ENCODE measurements at places on chromosomes 6 and 20. TPM values are rescaled to one million over a fixed set of nuclear protein-coding genes. Genes with fewer than 3 reads are reported as not detected.

GRCh38 chr6:139250296-139251044 is 41.3 kb downstream of the TXLNB start:
- H3K4me3 ChIP-seq: no peak overlapping the region
- no peaks in the 10 kb centered on the region for H3K36me3 ChIP-seq
- H3K27me3 ChIP-seq: no peaks in the 10 kb centered on the region
- H3K4me1 ChIP-seq: peaks cover 4% of the 10 kb centered on the region
- no peak for DNase-seq

- H3K36me3 ChIP-seq: no peaks in the 10 kb centered on the region
- DNase-seq: no peak
- no peak overlapping the region for H3K27ac ChIP-seq
Observed at GRCh38 chr6:163603395-163603794, 188.9 kb downstream of the QKI start.

DNA sequence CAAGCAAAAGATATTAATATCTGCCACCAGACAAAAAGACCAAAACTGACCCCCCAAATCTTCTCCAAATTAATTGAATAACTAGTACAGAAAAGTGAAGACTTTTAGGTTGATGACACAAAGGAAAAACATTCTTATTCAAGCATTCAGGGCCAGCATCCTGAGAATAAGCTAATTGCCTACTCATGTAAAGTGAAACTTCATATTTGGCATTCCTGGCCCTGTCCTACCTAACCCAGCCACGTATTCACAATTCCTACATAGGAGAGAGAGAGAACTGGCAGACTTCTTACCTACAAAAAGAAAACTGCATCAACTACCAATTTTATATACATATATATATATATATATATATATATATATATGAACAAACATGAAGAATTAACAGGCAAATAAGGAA is 4.9 kb upstream of the ASCC3 start:
- H3K36me3 ChIP-seq: no peaks in the 10 kb centered on the region
- no peaks in the 10 kb centered on the region for H3K27me3 ChIP-seq
- DNase-seq: no peak

- no peaks in the 10 kb centered on the region for H3K36me3 ChIP-seq
- H3K4me3 ChIP-seq: no peak overlapping the region
- H3K27ac ChIP-seq: no peak overlapping the region
Observed at GRCh38 chr6:51678905-51679620, 408.4 kb downstream of the PKHD1 start.

- H3K27ac ChIP-seq: no peak overlapping the region
- peaks cover 2% of the 10 kb centered on the region for H3K36me3 ChIP-seq
- no peaks in the 10 kb centered on the region for H3K27me3 ChIP-seq
- H3K4me3 ChIP-seq: no peak overlapping the region
- peaks cover 10% of the 10 kb centered on the region for H3K4me1 ChIP-seq
Observed at GRCh38 chr20:19847383-19847782, 89.3 kb downstream of the RIN2 start.

DNA sequence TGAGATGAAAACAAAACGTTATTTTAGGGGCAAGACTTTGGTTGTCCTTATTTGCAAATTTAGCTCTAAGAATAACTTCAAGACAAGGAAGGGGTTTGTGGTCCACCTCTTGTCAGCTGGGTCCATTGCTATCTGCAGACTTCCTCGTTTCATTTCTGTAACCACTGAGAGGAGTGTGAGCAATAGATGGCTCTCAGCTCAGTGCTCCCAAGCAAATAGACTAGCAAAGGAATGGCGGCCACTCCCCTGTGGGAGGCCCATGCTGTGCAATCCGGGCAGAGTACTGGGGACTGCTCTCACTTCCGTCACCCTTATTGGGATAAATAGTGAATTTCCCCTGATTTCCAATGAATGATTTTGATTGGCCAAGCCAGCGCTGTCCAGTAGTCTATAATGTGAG is 176.6 kb downstream of the ZDHHC14 start:
- no peak overlapping the region for H3K4me3 ChIP-seq
- no peak overlapping the region for H3K27ac ChIP-seq
- DNase-seq: no peak
- H3K36me3 ChIP-seq: no peaks in the 10 kb centered on the region
- no peaks in the 10 kb centered on the region for H3K27me3 ChIP-seq

- no peaks in the 10 kb centered on the region for H3K36me3 ChIP-seq
- no peak overlapping the region for H3K4me3 ChIP-seq
- no peaks in the 10 kb centered on the region for H3K27me3 ChIP-seq
- H3K4me1 ChIP-seq: no peaks in the 10 kb centered on the region
Observed at GRCh38 chr6:14918200-14918907, 327.5 kb upstream of the JARID2 start.

- no peak for DNase-seq
- no peak overlapping the region for H3K4me3 ChIP-seq
- no peaks in the 10 kb centered on the region for H3K36me3 ChIP-seq
- no peak overlapping the region for H3K27ac ChIP-seq
Observed at GRCh38 chr6:130240232-130240631, 17.5 kb upstream of the SAMD3 start.

The ZBTB9 gene
- total RNA-seq: 4.2 TPM

The ANGPT4 gene
- total RNA-seq: 0.19 TPM
